ENCODE measurements at places on chromosomes 7 and 10. TPM values are rescaled to one million over a fixed set of nuclear protein-coding genes. Genes with fewer than 3 reads are reported as not detected.

DYDC2 gene
- total RNA-seq, result 3.0 TPM

SPDYE6 gene
- not detected for total RNA-seq

LBX1 gene
- total RNA-seq, result not detected

PAPOLB gene
- total RNA-seq, result 0.14 TPM

GPR15LG gene
- total RNA-seq, result not detected

AIFM2 gene
- 12.4 TPM for total RNA-seq

SLC13A1 gene
- not detected for total RNA-seq

BCL7B gene
- total RNA-seq, result 83.9 TPM

RHOBTB1 gene
- 21.3 TPM for total RNA-seq

SORCS3 gene
- total RNA-seq, result 1.2 TPM

CHAT gene
- not detected for total RNA-seq

FAM25G gene
- total RNA-seq, result 3.2 TPM

SPDYE16 gene
- not detected for total RNA-seq

ZNF804B gene
- not detected for total RNA-seq

AMPH gene
- 0.25 TPM for total RNA-seq

Measured in kidney epithelial cell (primary cell).